Fibroblast of lung (primary cell): ENCODE measurements at places on chromosomes 4 and X. TPM values are rescaled to one million over a fixed set of nuclear protein-coding genes. Genes with fewer than 3 reads are reported as not detected.

DNA sequence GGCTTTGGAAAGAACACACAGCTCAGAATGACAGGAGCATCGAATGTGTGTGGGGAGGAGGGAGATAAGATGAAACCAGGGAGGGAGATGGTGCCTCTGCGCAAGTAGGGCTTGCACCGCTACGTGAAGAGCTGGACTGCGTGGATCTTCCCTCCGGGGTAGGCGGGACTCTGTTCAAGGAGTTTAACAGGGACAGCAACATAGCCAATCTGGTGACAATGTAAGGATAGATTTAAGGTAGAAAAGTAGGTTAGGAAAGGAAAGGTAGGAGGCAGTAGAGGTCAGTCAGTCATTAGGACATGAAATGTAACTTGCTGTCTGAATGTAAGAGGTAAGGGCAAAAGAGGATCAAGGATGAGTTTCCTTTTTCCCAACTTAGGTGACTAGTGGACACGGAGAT is 152.5 kb downstream of the DCTD start:
- no peak for DNase-seq

DNA sequence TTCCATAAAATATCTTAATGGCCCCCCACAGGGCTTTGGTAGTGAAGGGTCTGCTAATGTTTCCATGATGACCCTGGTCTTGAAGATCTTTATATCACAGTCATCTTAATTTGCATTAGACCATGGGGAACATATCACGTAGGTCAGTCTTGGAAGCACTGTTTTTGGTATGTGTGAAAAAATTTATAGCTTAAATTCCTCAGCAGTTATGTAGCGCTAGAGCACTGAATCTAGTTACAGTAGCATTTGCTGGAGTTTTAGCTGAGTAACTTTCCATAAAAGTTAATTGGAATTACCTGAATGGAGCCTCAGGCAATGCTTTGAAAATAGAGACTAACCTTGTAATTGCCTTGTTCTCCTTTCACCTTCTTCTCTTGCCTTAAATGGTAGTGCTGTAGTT is 648.8 kb downstream of the IQCM start:
- DNase-seq, result no peak

Gene MAGEC2
- total RNA-seq, result 0.17 TPM in 1 of 2 replicates, not detected in the other

Gene COL4A6
- 3.5 and 7.2 TPM in 2 replicates for total RNA-seq

GRCh38 chrX:72003811-72004750 is 93.4 kb downstream of the NHSL2 start:
- DNase-seq, result no peak

- no peak for DNase-seq
These were observed 10.6 kb downstream of the CENPVL3 start for GRCh38 chrX:51608126-51608525.

Gene IL3RA
- under 0.01 TPM in 1 of 2 replicates, not detected in the other for total RNA-seq

- DNase-seq, result no peak
These were observed 44.1 kb downstream of the CHRNA9 start for GRCh38 chr4:40379248-40379647.

Gene VCX3B
- not detected in 2 replicates for total RNA-seq
